DMS153 (cell line): ENCODE measurements at places on chromosomes 2 and 18.
A peak's percentile ranks its signal among the peaks of the same experiment; 100 is the strongest.

DNA sequence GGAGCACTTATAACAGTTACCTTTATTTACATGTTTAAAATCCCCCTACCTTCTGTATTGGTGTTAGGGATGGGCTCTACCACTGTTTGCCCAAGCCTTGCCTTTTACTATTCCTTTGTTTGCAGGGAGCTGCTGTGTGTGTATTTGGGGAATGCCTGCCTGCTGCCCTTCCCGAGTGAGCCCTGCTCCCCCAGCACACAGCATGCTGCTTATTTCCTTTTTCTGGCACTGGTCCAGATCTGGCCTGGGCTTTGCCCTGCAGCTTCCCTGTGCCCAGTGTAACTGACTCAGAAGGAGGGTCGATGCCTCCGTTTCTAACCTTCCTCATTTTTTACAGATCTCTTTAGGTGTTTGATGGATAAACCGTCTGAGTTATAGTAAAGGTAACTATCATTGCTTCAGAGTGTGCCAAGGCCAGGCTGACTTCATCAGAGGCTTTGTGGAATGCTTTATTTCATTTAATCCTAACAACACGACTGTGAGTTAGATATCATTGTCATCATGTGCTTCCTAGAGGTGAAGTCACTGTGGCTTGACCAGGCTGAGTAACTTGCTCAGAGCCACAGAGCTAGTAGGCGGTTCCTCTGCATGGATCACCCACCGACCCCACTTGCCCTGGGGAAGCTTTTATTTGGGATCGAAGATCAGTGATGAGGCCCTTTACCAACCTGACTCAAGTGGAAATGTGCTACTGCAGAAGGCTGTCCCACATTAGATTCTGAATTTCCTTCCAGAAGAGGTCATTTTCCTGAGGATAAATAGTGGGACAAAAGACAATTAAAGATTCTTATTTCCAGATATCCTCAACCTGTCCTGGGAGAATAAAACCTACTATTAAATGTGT is 238.8 kb downstream of the ZNF407 start:
- DNase-seq = peak; percentile 82

GRCh38 chr18:47893939-47894699 is 36.3 kb downstream of the SMAD2 start:
- no peak for DNase-seq

GRCh38 chr2:59658906-59659635 is 894.4 kb downstream of the BCL11A start:
- DNase-seq = no peak

- DNase-seq = peak; percentile 34
Measured at GRCh38 chr2:70111752-70112591, 24.7 kb downstream of the PCBP1 start.

DNA sequence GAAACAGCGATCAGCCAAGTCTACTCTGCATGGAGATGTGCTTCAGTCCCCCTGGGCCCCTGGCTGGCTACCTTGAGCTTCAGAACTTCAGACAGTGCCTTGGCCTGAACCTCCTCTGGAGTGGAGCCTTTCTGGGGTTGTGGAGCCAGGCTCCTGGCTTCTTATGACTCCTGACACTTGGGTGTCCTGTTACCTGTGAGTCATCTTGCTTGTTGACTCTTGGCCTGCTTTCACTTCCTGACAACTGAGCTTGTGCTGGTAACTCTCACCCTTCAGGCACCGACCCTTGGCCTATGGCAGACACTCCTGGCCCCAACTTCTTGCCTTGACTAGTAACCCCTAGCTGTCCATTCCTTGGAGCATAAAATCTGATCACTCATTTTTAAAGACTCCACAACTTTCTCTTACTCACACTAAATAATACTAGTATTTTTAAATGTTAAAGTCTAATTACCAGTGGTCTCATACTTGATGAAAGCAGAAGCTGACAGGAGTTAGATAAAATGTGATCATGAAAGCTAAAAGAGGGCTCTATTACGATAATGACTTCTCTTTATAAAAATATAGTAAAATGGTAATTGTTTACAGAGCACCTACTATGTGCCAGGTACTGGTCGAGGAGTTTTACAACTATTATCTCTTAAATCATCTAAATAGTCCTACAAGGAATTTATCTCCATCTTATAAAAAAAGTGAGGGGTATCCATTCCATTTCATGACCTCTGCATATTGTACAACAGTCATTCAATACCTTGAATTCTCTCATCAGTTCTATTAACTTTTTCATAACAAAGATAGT is 46.3 kb upstream of the VIT start:
- DNase-seq = peak; percentile 2

- peak; percentile 67 for DNase-seq
Measured at GRCh38 chr2:120470041-120470965, 124.4 kb downstream of the INHBB start.

DNA sequence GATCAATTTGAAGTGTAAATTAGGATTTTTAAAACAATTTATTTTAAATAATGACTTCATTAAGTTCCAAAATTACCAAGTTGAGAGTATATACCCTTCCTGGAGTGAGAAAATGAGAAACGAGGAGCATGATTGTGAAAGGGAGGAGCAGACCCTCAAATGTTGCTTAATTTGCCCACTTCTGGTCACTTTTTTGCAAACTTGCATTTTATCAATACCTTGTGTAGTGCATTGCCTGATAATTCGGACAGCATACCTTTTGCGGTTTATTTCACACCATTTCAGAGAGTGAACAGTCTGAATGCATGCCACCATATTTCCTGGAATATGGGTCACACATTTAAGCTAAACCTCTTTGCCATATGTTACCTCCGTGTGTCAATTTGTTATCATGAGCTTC is 669.7 kb downstream of the RNF144A start:
- DNase-seq = no peak

DNA sequence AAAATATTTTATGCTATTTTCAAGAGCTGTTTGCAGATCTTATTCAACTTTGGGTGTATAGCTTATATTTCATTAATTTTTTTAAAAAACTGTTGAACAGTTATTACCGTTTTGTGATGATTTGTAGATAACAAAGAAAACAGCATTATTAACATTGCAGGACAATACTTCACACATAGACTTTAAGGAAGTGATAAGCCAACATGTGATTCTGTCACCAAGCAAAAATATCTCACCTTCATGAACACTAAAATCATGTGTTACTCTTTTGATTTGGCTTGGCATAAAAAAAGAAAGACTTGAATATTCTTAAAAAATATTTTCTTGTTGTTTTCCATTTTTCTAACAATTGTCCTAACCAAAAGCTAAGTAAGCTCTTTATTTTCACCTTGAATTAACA is 33.0 kb downstream of the SLC35F5 start:
- no peak for DNase-seq

- no peak for DNase-seq
Measured at GRCh38 chr2:130850788-130851623, 14.3 kb downstream of the ARHGEF4 start.

GRCh38 chr2:74584088-74584645 is 29.6 kb downstream of the DOK1 start:
- no peak for DNase-seq

GRCh38 chr2:223896833-223897311 is 48.3 kb downstream of the WDFY1 start:
- no peak for DNase-seq

- DNase-seq = no peak
Measured at GRCh38 chr18:60017371-60017770, 117.6 kb downstream of the PMAIP1 start.

- peak; percentile 86 for DNase-seq
Measured at GRCh38 chr2:216498379-216499352, at the start of gene RPL37A. RPL37A (plus strand) TSS chr2:216498844; CDS start chr2:216498875, 31 bp downstream.

DNA sequence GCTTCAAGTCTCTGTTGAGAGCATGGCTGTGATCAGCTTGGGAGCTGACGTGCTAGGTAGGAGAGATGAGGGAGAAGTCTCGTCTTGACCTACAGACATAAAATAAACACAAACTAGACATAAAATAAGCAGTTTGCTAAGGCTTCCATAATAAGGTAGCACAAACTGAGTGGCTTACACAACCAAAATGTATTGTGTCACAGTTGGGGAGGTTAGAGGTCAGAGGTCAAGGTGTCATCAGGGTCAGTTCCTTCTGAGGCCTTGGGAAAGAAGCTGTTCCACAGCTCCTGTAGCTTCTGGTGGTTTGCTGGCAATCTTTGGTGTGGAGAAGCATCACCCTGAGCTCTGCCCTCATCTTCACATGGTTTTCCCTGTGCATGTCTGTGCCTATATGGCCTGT is 20.2 kb downstream of the DAW1 start:
- DNase-seq = no peak

DNA sequence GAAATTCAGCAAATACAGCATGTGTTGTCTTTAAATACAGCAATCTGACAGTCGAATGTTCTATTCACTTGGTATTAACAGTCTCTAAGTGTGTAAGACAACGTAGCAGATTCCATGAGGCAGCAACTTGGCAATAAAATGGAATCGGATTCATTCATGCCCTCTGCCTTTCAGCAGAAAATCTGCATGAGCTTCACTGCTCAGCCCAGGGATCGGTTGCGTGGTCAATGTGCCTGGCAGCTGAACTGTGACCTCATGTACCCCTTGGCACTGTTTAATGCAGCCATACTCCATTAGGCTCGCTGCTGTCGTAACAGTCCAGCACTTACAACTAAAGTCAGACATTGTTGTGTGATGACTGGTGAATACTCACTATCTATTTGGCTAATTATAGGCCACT is 17.7 kb upstream of the RGPD4 start:
- DNase-seq = peak; percentile 65

DNA sequence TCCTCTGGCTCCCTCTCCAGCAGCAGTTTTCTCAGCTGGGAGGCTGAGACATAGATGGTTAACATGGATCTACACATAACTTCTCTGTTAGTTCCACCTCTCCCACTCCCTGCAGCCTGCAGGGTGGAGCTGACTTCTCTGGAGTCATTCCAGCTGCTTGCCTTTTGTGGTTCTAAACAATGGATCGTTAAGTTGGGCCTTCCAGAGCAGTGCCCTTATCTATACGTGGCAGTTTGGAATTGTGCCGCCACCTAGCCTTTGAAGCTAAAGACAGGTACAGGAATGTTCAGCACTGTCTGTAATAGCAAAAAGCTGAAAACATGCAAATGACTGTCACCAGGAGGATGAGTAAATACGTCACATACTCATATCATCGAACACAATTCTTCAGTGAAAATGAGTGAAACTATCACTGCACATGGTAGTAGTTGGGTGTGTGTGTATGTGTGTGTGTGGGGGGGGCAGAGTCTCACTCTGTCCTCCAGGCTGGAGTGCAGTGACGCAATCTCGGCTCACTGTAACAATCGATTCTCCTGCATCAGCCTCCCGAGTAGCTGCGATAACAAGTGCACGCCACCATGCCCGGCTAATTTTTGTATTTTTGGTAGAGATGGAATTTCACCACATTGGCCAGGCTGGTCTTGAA is 50.3 kb downstream of the SH2D6 start:
- DNase-seq = peak; percentile 39

DNA sequence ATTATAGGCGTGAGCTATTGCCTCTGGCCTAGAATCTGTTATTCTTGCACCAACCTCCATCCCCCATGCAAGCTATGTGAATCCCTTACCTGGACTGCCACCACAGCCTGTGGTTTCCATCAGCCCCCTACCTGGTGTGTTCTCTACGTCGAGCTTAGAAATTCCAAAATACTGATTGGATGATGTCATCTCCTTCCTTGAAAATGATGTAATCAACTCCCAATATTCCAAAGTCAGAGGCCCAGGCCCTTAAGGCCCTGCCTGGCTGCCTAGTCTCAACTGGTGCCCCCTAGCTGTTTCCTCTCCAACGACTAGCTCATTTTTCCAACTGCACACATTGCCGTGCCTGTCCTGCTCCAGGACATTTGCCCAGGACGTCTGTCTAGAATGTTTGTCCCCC is 41.3 kb upstream of the GBX2 start:
- no peak for DNase-seq
